Muscle of leg (tissue), 16 donors: ENCODE measurements at places on chromosomes 3 and 15. TPM values are rescaled to one million over a fixed set of nuclear protein-coding genes. Genes with fewer than 3 reads are reported as not detected.

The CFAP100 gene
- not detected for total RNA-seq

DNA sequence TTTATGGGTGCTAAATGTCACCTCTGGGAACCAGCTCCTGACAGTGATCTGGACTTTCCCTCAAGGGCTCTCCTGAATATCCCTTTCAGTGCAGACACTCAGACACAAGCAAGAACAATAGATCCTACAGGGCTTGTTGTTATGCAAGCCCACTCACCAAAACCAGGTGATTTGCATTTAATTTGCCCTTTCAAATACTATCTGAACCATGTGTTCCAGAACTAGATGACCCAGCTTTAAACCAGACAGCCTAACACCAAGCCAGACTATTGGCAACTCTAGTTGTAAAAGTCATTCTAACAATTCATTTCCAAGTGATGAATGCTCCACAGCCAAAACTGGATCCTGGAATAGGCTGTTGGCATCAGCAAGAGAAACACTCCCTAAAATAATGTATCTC lies 5.6 kb upstream of the ATP8B4 start:
- H3K4me3 ChIP-seq, result no peak overlapping the region
- no peak overlapping the region for H3K27ac ChIP-seq
- DNase-seq, result no peak

DNA sequence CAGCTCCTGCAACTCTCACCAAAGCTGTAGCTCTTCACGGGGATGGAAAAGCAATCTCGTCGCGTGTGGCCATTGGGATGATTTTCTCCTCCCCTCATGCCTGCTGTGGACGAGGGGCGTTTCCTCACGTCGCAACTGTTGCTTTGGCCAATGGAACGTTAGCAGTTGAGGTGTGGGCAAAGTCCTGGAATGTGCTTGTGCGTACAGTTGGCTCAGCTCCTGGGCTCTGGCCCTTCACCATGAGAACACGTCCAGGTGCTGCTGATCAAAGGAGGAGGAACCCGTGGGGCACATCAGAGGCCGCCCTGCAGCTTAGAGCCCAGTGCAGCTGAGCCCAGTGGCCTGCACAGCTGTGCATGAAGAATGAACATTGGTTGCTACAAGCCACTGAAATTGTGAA lies 186.1 kb downstream of the TJP1 start:
- peaks cover 35% of the 10 kb centered on the region for H3K4me1 ChIP-seq
- peak; percentile 45 for DNase-seq
- no peaks in the 10 kb centered on the region for H3K36me3 ChIP-seq
- H3K4me3 ChIP-seq, result no peak overlapping the region

DNA sequence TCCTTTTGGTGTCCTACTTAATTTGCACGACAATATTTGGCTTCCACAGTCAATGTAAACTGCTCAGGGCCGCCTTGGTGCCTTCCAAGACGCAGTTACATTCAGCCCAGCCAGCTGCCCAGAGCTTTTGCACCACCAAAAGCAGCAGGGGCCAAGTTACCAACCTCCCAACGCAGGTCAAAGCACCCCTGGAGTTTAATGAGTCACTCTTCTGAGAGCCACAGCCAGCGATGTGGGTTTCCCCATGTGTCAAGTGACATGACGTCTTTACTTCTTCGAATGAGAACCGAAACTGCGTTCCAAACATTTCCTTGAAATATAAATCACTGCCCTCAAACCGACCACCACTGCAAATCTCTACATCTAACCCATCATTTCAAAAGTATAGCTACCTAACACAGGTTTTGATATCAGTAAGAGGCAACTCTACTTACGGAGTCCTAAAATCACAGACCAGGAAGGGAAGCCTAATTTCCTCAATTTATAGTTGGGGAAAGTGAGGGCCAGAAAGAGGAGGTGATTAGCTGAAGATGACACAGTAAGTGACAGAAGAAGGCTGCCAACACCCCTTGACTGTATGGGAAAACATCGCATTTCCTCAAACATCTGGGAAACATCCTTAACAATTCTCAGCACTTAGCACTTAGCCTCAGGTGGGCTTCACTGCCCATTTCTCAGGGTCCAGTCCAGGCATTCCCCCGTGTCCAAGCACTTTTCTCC lies 24.5 kb downstream of the MB21D2 start:
- H3K36me3 ChIP-seq, result no peaks in the 10 kb centered on the region
- peaks cover 13% of the 10 kb centered on the region for H3K4me1 ChIP-seq
- peak overlapping the region; percentile 29 for H3K27ac ChIP-seq
- H3K27me3 ChIP-seq, result no peaks in the 10 kb centered on the region
